Psoas muscle (tissue), 8 donors: ENCODE measurements at places on chromosomes 4 and X. TPM values are rescaled to one million over a fixed set of nuclear protein-coding genes. Genes with fewer than 3 reads are reported as not detected.

OCRL gene
- total RNA-seq = 12.1 TPM

NLGN4X gene
- 0.13 TPM for total RNA-seq

- DNase-seq = no peak
These were observed 519.5 kb downstream of the FGF13 start for GRCh38 chrX:138191998-138192397.

DNA sequence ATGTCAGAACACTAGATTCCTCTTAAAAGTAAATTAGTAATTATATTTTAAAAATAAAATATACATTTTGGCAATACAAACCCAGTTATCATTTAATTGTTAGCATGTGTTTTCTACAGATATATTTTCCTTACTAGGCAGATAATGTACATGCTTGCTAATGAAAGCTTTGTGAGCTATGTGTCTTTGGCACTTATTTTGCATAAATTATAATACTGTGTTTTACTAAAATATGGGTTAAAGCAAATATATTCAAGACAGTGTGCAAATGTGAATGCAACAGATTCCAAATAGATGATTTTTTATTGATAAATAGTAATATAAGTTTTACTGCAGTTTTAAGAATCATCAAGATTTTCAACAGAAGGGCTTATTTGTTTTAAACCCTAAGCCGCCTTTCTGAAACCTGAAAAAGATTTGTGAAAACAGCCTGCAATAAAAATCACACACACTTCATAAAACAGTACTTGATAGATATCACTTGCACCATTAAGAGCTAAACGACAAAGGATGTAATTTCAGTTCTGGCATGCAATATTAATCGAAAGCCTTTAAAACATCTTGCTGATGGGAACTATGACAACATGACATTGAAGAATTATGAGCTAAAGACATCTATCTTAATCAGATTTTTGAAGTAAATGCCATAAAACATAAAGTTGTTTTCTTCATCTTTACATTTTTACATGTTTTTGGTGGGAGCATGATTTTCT lies 333.3 kb downstream of the DCTD start:
- DNase-seq = no peak

GRCh38 chr4:75511841-75512240 lies 2.4 kb downstream of the RCHY1 start:
- no peak for DNase-seq

TMSB15A gene
- not detected for total RNA-seq

DUSP9 gene
- not detected for total RNA-seq

- peak; percentile 64 for DNase-seq
These were observed 57.3 kb upstream of the SHISA3 start for GRCh38 chr4:42339935-42340406.

COL4A6 gene
- total RNA-seq = 1.2 TPM

- DNase-seq = no peak
These were observed 104.5 kb downstream of the AMELX start for GRCh38 chrX:11397680-11398079.

DNA sequence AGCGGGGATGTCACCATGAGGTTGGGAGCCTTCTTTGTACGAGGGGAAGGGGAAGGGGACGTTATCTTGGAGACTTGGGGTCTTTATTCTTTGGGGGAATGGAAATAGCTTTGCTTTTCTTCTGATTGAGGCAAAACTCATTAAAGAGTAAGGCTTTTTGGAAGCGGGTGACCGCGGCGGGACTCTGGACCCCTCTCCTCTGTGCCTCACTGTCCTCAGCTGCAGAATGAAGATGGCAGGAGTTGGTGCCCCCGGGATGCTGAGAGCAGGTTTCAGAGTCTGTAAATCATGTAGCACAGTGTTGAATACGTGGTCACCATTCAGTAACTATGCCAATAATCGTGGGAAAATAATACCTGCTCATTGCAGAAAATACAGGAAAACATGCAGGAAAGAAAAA lies 32.1 kb downstream of the HTT-AS start:
- DNase-seq = no peak

DGKK gene
- not detected for total RNA-seq

- DNase-seq = no peak
These were observed 150.9 kb downstream of the SHROOM3 start for GRCh38 chr4:76585897-76586360.

- DNase-seq = no peak
These were observed 29.9 kb downstream of the TKTL1 start for GRCh38 chrX:154325541-154325940.

- DNase-seq = no peak
These were observed 1.2 kb upstream of the LRPAP1 start for GRCh38 chr4:3533423-3533820.

- DNase-seq = no peak
These were observed 38.4 kb downstream of the SPARCL1 start for GRCh38 chr4:87490664-87491369.
